Large intestine (tissue), 12 donors: ENCODE measurements at places on chromosomes 5 and 9. TPM values are rescaled to one million over a fixed set of nuclear protein-coding genes. Genes with fewer than 3 reads are reported as not detected.

GRCh38 chr5:172701291-172701656, 60.2 kb downstream of the NEURL1B start:
- no peak for DNase-seq

Gene GNE
- 11.4 TPM for polyA plus RNA-seq

DNA sequence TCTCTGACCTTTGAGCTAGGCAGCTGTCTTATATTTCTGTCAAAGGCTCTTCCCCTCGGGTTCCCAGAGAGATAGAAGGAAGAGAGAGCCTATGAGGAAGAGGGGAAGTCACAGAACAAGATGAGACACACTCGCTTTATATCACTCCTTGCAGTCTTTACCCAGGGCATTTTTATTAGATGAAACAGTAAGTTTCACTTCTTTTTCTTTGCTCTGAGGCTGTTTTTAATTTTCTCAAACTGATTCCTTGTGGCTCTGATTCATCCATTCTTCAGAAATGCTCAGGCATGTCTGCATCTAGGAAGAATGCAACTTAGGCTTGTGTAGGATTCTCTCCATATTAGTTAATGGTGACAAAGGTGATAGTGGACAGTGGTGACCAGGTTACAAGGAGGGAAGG, 132.9 kb upstream of the CHD1 start:
- no peak for DNase-seq

Gene CDKN2B
- 21.7 TPM for polyA plus RNA-seq

GRCh38 chr9:15423231-15423985, 732 bp downstream of the SNAPC3 start:
- DNase-seq: peak; percentile 18

DNA sequence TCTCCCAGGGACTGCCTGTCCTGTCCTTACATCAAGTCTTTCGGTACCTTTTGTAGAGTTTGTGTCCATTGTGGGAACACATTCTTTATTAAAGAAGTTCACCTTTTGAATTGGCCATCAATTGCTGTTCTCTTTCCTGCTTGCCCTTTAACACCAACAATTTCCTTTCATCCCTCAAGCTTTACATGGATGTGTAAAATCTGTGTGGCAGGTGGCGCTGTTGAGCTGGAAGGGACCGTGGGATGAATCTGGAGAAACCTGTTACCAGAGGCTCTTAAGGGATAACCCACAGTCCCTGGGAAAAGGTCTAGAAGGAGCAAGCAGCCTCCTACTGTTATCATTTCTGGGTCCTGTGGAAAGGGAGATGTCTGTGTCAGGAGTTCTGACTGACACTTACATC, 7.9 kb upstream of the ZFP62 start:
- DNase-seq: peak; percentile 87

Gene C6
- polyA plus RNA-seq: 39.4 TPM

GRCh38 chr9:92098638-92099037, 16.6 kb downstream of the SPTLC1 start:
- peak; percentile 9 for DNase-seq

Gene PLCXD3
- 4.9 TPM for polyA plus RNA-seq

GRCh38 chr9:129493002-129493705, 127.7 kb downstream of the C9orf50 start:
- DNase-seq: no peak

DNA sequence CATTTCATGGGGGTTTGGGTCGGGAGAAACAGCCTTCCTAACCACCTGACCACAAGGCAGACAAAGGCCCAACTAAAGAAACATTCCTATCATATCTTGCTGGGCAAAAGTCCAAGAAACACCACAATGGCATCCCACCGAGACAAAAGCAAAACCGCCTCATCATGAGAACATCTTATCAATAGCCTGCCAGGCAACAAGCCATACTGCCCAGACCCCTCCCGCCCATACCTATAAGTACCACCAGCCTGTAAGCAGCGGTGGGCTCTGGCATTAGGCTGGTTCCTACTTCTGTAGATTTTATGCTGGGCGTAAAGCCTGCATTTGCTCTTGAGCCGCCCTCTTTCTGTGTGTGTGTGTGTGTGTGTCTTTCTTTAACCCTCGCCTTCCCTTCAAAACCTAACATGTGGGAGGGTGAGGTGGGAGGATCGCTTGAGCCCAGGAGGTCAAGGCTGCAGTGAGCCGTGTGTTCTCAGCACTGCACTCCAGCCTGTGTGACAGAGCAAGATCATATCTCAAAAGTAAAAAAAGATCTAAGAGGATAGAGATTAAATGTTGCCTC, 56.9 kb downstream of the PDE6A start:
- DNase-seq: peak; percentile 60

Gene OGN
- 184 TPM for polyA plus RNA-seq

Gene AGTPBP1
- 12.9 TPM for polyA plus RNA-seq

Gene CCNO
- polyA plus RNA-seq: not detected

DNA sequence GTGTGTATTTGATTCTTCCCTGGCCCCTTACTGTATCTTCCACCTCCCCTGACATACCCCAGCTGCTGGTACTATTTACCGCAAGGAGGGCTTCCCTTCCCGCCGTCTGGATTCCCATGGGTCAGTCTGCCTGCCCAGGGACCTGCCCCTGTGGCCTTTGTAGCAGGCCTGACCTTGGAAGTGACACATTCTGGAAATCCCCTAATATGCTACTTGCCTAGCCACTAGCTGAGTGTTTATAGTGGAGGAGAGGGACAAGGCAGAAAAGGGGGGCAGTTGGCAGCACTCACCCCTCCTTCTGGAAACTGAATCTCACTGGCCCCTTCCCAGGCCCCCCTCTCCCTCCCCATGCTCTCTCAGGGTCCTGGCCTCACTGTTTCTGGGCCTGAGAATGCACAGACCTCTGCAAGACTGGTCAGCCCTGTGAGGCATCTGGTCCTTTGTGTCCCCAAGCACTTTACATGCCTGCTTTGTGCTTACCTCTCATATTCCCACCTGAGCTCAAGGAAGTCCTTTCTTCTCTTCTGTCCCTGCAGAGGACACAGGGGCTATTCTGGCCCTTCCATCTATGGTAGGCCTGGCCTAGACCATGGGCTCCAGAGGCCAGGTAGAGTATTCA, 8.2 kb upstream of the CCL21 start:
- DNase-seq: no peak

- DNase-seq: peak; percentile 63
These were observed at the start of gene CCNI2 for GRCh38 chr5:132746954-132747615. Gene CCNI2, plus strand, starts transcription at chr5:132747426. Its CDS starts 70 bp downstream, at chr5:132747496.

Gene PRRC2B
- polyA plus RNA-seq: 132 TPM

DNA sequence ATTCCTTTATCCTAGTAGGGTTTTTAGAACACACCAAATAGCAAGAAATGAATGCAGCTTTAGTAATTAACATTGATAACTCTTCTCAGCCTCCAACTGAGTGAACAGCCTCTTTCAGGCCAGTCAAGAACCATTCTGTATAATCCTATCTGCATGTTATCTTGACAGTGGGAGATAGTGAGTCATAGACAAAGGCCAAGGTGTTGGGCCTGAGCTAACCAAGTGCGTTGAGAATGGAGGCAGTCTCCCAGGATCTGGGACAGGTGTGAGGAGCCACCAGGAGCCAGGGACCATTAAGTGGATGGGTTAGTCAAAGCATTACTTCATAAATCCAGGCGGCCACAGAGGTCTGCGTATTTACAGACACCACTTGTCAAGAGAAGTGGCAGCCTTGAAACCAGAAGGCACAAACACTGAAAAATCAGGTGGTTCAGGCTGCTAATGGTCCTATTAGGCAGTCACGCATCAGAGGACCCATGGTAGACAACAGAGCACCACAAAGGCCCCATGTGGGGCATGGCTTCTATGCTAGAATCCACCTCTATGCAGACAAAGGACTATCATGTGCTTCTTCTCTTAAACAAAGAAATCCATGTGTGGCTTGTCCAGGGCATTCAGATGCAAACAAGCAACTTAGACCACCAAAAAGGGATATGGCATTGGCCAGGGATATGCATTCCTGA, 409.7 kb upstream of the PIK3R1 start:
- peak; percentile 22 for DNase-seq

GRCh38 chr9:107174441-107174840, 108.6 kb upstream of the RAD23B start:
- no peak for DNase-seq

DNA sequence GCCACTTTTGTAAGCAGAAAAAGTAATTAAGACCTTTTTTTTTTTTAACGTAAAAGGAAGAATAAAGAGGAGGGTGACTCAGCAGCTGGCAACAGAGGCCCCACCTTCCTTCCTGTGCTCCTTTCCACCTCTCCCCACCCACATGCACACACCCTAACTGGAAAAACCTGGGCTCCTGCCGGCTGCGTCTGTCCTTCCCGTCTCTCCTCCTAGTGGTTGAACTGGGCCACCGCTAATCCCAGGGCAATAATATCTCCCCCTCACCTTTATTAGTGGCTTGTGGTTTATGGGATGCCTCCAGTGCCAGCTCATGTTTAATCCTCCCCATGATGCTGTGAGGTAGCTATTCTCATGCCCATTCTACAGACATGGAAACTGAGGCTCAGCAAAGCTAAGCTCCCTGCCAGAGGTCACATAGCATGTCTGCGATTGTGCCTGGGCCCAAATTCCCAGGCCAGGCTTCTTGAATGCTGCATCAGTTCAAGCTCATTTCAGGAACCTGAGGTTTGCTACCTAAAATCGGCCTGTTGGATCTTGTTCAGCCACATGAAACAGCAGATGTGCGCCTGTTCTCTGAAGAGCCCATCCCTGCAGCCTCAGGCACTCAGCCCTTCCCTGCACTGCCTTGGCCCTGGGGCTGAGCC, 60.9 kb upstream of the IL17B start:
- peak; percentile 95 for DNase-seq

GRCh38 chr5:94228791-94229190, 389.6 kb downstream of the KIAA0825 start:
- DNase-seq: peak; percentile 94

- peak; percentile 18 for DNase-seq
These were observed 13.1 kb upstream of the IFNA5 start for GRCh38 chr9:21317956-21318923.

GRCh38 chr9:117470902-117471301, 56.0 kb upstream of the ASTN2 start:
- no peak for DNase-seq

Gene OTP
- not detected for polyA plus RNA-seq

- no peak for DNase-seq
These were observed 190.9 kb upstream of the TRIM32 start for GRCh38 chr9:116496167-116496566.

- DNase-seq: no peak
These were observed 921.5 kb downstream of the TLE4 start for GRCh38 chr9:80493258-80493657.

- peak; percentile 88 for DNase-seq
These were observed 2.5 kb upstream of the MSMP start for GRCh38 chr9:35756275-35757225.

Gene LECT2
- polyA plus RNA-seq: not detected

Gene NFIB
- 16.6 TPM for polyA plus RNA-seq

DNA sequence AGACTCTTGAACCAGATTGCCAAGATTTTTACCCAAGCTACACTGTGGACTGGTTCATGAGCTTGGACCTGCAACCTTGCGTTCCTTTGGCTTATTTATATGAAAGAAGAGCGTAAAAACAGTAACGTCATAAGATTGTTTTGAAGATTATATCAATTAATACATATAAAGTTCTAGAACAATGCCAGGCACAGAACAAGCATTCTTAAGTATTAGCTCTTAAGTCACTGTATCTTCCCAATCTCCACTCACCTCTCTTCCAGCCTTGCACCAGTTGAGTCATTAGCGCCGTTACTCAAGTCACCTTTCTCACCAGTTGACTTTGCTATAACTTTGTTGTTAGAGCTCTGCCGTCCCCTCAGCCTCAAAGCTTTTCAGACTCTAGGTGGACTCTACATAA, 415.7 kb downstream of the PLK2 start:
- no peak for DNase-seq

DNA sequence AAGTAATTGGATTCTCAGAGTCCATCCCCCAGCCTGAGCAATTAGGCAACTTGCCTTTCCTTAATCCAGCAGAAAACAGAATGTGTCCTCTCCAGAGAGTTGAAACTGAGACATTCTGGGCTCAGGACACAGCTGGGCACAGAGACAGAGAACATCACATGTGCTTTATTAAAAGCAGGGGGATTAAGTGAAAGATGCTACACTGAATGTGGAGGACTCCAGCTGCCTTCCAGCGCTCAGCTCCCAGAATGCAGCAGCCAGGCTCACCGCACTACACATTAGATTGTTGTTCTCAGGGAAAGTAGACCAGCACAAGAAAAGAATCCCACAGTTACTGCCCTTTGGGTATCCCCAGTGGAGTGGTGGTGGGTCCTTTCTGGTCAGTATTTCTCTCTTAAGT, 141.6 kb upstream of the IL12B start:
- no peak for DNase-seq

GRCh38 chr9:21682981-21683380, 119.5 kb upstream of the MTAP start:
- no peak for DNase-seq

GRCh38 chr9:3931996-3932906, 367.6 kb downstream of the GLIS3 start:
- no peak for DNase-seq

GRCh38 chr5:153751251-153751650, 260.8 kb downstream of the GRIA1 start:
- no peak for DNase-seq

- DNase-seq: no peak
These were observed 173.6 kb upstream of the MAP3K1 start for GRCh38 chr5:56641635-56642260.

DNA sequence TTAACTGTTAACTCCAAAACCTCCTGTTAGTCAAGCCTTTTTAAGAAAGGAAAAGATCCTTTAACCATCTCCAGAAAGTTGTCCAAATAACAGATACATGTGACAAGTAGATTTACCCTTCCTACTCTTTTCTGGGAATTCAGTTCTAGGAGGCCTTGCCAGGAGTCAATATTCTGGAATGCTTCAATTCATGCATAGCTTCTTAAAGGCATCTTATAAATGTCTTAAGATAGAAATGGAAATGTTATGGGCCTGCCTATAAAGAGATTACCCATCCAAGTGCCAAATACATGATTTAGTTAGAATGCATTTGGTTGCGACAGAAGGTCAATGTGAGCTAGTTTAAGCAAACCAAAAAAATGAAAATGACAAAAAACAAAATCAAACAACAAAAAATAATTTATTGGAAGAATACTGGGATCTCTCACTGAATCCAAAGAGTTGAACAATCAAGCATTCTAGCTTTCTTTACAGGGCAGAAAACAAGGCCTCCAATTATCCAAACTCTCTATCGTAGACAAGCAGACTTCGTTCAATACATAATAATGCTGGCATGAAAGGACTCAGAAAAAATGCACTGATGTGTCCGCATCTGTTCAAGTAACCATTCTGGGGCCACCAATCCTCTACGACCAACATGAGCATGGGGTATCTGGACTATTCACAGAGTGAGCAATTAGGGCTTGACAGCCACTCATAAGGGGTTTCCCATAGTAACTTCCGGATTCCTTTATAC, 188.6 kb downstream of the CTNND2 start:
- no peak for DNase-seq

- peak; percentile 77 for DNase-seq
These were observed 230.9 kb upstream of the KLF4 start for GRCh38 chr9:107720501-107720900.

DNA sequence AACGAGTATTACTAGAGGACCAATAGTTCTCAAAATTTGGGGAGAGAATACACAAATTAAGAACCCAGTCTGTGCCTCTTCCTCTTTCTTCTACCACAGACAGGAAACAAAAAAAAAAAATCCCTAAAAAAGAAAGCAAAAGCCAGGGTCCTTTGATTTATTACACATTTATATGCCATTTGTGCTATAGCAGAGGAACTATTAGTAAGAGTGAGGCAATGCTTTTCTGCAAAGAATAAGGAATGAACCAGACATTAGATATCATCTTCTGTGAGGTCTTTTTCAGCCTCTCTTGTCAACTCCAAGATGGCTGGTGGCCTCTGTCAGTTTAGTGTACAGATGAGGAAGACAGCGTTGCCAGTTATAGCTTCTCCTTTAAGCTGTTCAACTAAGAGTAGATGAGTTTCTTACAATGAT, 127.6 kb downstream of the RFX3 start:
- DNase-seq: no peak
